Immature natural killer cell (primary cell): ENCODE measurements at places on chromosomes 13 and 19.

DNA sequence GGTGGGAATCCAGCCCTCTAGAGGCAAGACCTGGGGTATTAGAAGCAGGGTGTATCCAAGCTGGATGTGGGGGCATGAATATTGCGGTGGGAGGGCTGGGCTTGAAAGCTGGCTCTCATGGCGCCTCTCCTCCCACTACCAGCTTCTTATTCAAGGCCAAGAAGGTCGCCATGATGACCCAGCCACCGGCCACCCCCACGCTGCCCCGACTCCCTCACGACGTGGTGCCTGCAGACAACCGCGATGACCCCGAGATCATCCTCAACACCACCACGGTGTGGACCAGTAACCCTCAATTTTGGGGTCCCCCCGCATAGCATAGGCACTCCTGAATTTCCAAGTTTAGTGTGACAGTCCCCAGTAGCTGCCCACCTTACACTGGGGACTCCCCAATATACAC lies 41.7 kb downstream of the RYR1 start:
- DNase-seq: no peak

GRCh38 chr13:48110132-48110868 lies 15.4 kb upstream of the MED4 start:
- no peak for DNase-seq

DNA sequence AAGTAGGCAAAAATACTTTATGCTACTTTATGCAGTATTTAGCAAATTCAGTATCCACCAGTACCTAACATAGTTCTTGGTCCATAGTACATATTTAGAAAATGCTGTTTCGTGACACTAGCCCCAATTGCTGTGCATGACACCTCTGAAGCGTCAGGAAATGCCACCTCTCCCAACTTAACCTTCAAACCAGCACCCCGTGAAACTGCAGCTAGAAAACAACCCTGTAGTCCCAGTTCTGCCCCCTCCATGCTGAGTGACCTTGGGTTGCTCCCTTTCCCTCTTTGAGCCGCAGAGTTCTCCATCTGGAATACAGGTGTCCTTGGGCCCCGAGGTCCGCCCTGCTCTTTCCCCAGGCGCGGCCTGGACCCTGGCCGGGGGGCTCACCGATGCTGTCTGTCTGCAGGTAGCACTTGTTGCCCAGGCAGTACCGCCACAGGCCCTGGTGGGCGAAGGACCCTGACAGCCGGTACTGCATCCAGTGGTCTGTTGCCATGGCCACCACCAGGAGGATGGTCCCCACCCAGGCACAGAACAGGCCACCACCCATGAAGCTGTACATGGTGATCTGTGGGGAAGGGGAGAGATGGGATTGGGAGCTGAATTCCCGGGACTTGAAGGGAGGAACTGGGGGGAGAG lies 773 bp downstream of the LIM2 start:
- DNase-seq: peak; percentile 76

GRCh38 chr13:112702341-112702985 lies 12.6 kb downstream of the ATP11A start:
- DNase-seq: no peak

DNA sequence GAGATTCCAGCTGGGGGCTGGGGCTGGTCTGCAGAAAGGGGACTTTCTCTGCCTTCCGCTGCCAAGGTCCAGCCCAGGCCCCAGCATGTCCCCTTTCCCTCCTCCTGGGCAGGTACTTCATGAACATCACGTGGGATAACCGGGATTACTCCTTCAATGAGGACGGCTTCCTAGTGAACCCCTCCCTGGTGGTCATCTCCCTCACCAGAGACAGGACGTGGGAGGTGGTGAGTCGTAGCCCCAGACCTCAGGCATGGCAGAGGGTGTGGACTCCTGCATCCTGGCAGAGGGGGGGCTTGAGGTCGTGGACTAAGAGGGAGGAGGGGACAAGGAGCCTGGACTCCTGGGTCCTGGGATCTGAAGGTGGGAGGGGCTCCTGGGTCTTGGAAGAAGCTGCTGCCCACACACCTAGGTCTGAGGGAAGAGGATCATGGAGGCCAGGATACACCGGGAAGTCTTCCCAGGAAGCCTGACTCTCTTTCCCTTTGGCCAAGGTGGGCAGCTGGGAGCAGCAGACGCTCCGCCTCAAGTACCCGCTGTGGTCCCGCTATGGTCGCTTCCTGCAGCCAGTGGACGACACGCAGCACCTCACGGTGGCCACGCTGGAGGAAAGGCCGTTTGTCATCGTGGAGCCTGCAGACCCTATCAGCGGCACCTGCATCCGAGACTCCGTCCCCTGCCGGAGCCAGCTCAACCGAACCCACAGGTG lies 20.6 kb downstream of the GRIN2D start:
- no peak for DNase-seq
